ENCODE measurements at places on chromosomes 7 and 10. TPM values are rescaled to one million over a fixed set of nuclear protein-coding genes. Genes with fewer than 3 reads are reported as not detected.

AGR3 gene
- polyA plus RNA-seq: 251 TPM

ANKRD1 gene
- polyA plus RNA-seq: 0.12 TPM

STOX1 gene
- not detected for polyA plus RNA-seq

OR2A12 gene
- polyA plus RNA-seq: 0.03 TPM

C10orf67 gene
- polyA plus RNA-seq: 0.07 TPM

DPP6 gene
- polyA plus RNA-seq: not detected

MMP21 gene
- not detected for polyA plus RNA-seq

DLX5 gene
- polyA plus RNA-seq: 0.04 TPM

HPSE2 gene
- 0.22 TPM for polyA plus RNA-seq

HECW1 gene
- 0.10 TPM for polyA plus RNA-seq

CYP2C8 gene
- 24.4 TPM for polyA plus RNA-seq

CCDC6 gene
- 16.5 TPM for polyA plus RNA-seq

LIPK gene
- not detected for polyA plus RNA-seq

TCAF2 gene
- polyA plus RNA-seq: 0.22 TPM

ABCB4 gene
- polyA plus RNA-seq: not detected

SHLD2 gene
- 34.4 TPM for polyA plus RNA-seq

RAPGEF5 gene
- 11.5 TPM for polyA plus RNA-seq

NUTM2E gene
- 0.73 TPM for polyA plus RNA-seq

HILPDA gene
- 14.3 TPM for polyA plus RNA-seq

GPER1 gene
- 0.67 TPM for polyA plus RNA-seq

SPDYE16 gene
- not detected for polyA plus RNA-seq

GATA3 gene
- polyA plus RNA-seq: 0.37 TPM

RBM17 gene
- 82.7 TPM for polyA plus RNA-seq

JCAD gene
- polyA plus RNA-seq: 0.54 TPM

SH2B2 gene
- polyA plus RNA-seq: 0.67 TPM

PNLIP gene
- polyA plus RNA-seq: not detected

SNX8 gene
- polyA plus RNA-seq: 17.5 TPM

EPO gene
- polyA plus RNA-seq: 0.04 TPM

FGFR2 gene
- polyA plus RNA-seq: 1.1 TPM

ZNF853 gene
- polyA plus RNA-seq: 1.5 TPM

KCP gene
- 2.7 TPM for polyA plus RNA-seq

PHYHIPL gene
- 19.7 TPM for polyA plus RNA-seq

TUBAL3 gene
- 97.7 TPM for polyA plus RNA-seq

PKD1L1 gene
- not detected for polyA plus RNA-seq

TDRD1 gene
- 0.10 TPM for polyA plus RNA-seq

KIF11 gene
- polyA plus RNA-seq: 13.4 TPM

TRIM74 gene
- polyA plus RNA-seq: 1.4 TPM

CCDC3 gene
- polyA plus RNA-seq: 0.22 TPM

CROT gene
- 25.7 TPM for polyA plus RNA-seq

TRPV5 gene
- polyA plus RNA-seq: 0.01 TPM

SGMS1 gene
- 10.5 TPM for polyA plus RNA-seq
